ENCODE measurements at places on chromosomes 5 and 9.

DNA sequence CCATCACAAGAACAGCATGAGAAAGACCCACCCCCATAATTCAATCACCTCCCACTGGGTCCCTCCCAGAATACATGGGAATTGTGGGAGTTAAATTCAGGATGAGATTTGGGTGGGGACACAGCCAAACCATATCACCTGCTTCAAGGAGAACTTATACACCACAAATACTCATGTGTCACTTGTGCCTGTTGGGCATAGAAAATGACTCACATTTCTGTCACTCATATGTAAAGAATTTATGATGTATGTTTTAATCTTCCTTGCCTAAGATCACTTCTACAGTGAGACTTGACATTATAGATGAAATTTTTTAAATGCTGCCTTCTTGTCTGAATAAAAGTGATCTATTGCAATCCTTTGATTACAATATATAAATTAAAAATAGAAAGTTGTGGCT lies 23.0 kb upstream of the PRDM6 start:
- DNase-seq, result no peak

GRCh38 chr5:95763941-95764340 lies 32.8 kb downstream of the RHOBTB3 start:
- no peak for DNase-seq

DNA sequence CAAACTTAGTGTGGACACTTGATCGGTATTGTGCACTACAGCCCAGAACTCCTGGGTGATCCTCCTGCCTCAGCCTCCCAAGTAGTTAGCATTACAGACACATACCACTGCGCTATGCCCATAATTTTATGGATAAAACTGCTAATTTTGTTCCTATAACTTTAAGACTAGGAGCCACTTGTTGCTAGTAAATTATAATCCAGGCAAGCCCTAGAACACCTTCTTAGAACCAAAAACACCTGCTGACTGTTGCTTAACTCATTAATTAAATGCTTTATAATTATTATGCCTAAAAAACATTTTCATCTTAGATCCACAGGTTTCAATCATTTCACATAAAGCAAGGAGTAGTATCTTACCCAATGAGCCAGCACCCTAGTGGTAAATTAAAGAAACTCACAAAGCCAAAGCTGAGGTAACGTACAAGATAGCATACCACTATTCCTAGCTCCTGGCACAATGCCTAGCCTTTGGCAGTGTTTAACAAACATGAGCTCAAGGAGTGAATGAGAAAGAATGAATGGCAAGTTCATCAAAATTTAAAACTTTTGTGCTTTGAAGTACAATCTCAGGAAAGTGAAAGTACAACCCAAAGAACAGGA lies 5.4 kb downstream of the MRPS27 start:
- DNase-seq, result no peak

- DNase-seq, result no peak
Measured at GRCh38 chr5:160511280-160511929, 89.8 kb downstream of the PTTG1 start.

GRCh38 chr5:95884511-95884910 lies 62.0 kb upstream of the GLRX start:
- DNase-seq, result no peak

- no peak for DNase-seq
Measured at GRCh38 chr5:119055294-119055693, 15.6 kb upstream of the DMXL1 start.

DNA sequence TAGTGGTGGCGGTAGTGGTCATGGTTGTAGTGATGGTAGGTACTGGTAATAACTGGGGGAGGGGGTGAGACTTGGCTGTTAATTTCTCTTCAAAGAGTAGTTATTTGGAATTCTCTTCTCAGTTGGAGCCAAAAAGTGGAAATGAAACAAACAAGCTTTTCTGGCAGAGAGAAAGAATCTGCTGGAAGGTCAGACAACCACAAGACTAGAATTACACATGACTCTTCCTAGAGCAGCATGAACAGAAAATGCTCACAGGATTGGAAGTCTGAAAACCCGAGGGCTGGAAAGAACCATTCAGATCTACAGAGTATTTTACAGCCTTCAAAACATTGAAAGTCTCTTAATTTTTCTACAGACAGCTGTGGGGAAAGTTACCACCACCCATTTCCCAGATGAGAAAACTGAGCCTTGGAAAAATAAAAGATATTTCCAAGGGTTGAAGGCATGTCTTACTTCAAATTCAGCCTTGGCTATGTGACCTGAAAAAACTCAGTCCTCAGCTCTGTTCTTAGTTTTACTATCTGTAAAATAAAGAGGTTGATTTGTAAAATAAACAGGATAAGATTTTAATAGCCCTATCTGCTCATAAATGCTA lies 42.9 kb upstream of the TRIM32 start:
- DNase-seq, result no peak

Data from GM12892 (cell line).